Activated CD4-positive, alpha-beta T cell treated with anti-CD3 and anti-CD28 coated beads for 36 hours (primary cell): ENCODE measurements at places on chromosomes 4 and X. TPM values are rescaled to one million over a fixed set of nuclear protein-coding genes. Genes with fewer than 3 reads are reported as not detected.

DNA sequence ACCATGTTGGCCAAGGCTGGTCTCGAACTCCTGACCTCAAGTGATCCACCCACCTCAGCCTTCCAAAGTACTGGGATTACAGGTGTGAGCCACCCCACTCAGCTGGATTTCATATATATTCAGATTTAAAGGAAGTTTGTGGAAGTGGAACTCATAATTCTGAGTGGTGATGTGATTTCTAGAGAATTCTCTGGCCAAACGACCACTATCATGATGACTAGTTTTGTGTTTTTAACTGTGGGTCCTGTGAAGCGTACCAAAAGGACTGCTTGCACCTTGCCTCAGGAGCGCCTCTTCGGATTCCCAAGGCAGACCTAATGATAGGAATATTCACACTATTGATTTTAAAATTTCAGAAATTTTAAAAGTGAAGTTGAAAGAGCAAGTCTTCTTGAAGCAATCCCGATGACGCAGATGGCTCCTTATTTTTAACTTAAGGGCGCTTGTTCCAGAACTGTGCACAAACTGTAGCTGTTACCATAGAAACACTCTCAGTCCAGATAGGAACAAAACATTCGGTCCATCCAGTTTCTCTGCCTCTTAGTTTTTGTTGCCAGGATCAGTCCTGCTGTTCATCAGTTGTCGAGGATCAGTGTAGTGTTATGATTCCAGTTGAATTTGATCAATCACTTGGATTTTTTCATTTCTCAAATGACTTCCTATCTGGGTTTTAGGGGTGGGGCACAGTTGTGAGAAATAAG, 51.7 kb upstream of the CLCN4 start:
- peak overlapping the region; percentile 60 for H3K27ac ChIP-seq
- no peak overlapping the region for H3K4me3 ChIP-seq
- DNase-seq, result no peak
- H3K27me3 ChIP-seq, result no peaks in the 10 kb centered on the region
- peaks cover 35% of the 10 kb centered on the region for H3K4me1 ChIP-seq

- no peak overlapping the region for H3K27ac ChIP-seq
- H3K4me3 ChIP-seq, result no peak overlapping the region
- peaks cover 5% of the 10 kb centered on the region for H3K27me3 ChIP-seq
- no peaks in the 10 kb centered on the region for H3K36me3 ChIP-seq
- DNase-seq, result no peak
Measured at GRCh38 chr4:145490796-145491195, 9.1 kb downstream of the SMAD1 start.

- no peaks in the 10 kb centered on the region for H3K4me1 ChIP-seq
- H3K36me3 ChIP-seq, result no peaks in the 10 kb centered on the region
- no peak for DNase-seq
- H3K27me3 ChIP-seq, result no peaks in the 10 kb centered on the region
- H3K27ac ChIP-seq, result no peak overlapping the region
Measured at GRCh38 chr4:91681544-91681943, 622.2 kb upstream of the GRID2 start.

GRCh38 chr4:80446248-80446647, 110.7 kb downstream of the CFAP299 start:
- no peak for DNase-seq
- H3K4me3 ChIP-seq, result no peak overlapping the region
- H3K36me3 ChIP-seq, result peaks cover 10% of the 10 kb centered on the region
- no peaks in the 10 kb centered on the region for H3K27me3 ChIP-seq

DNA sequence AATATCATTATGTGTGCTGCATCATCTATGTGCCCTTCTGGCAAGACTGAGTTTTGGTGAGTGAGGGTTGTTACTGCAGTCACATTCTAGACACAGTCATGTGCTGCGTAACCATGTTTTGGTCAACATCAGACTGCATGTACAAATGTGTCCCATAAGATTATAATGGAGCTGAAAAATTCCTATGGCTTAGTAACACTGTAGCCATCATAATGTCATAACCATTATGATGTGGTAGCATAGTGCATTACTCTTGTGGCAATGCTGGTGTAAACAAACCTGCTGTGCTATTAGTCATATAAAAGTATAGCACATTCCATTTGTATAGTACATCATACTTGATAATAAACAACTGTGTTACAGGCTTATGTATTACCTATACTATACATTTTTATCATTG, 198.1 kb upstream of the NUDT6 start:
- no peaks in the 10 kb centered on the region for H3K27me3 ChIP-seq
- H3K27ac ChIP-seq, result no peak overlapping the region
- H3K4me3 ChIP-seq, result no peak overlapping the region
- peaks cover 21% of the 10 kb centered on the region for H3K36me3 ChIP-seq

- H3K4me1 ChIP-seq, result no peaks in the 10 kb centered on the region
- no peaks in the 10 kb centered on the region for H3K36me3 ChIP-seq
- H3K27ac ChIP-seq, result no peak overlapping the region
- no peak for DNase-seq
- no peak overlapping the region for H3K4me3 ChIP-seq
Measured at GRCh38 chrX:128929271-128930057, 593.8 kb downstream of the SMARCA1 start.

- peak; percentile 67 for DNase-seq
- H3K27me3 ChIP-seq, result no peaks in the 10 kb centered on the region
- peak overlapping the region; percentile 41 for H3K4me3 ChIP-seq
- peak overlapping the region; percentile 82 for H3K27ac ChIP-seq
Measured at GRCh38 chr4:3202836-3203820, 45.8 kb upstream of the MSANTD1 start.

GRCh38 chr4:15677507-15677988, 4.1 kb upstream of the FAM200B start:
- H3K27me3 ChIP-seq, result no peaks in the 10 kb centered on the region
- no peak overlapping the region for H3K27ac ChIP-seq
- no peak overlapping the region for H3K4me3 ChIP-seq
- peaks cover 19% of the 10 kb centered on the region for H3K4me1 ChIP-seq

- DNase-seq, result no peak
- no peak overlapping the region for H3K4me3 ChIP-seq
- no peaks in the 10 kb centered on the region for H3K36me3 ChIP-seq
- H3K4me1 ChIP-seq, result no peaks in the 10 kb centered on the region
- H3K27me3 ChIP-seq, result no peaks in the 10 kb centered on the region
Measured at GRCh38 chrX:69280933-69281332, 115.7 kb upstream of the PJA1 start.

- no peak overlapping the region for H3K27ac ChIP-seq
- H3K27me3 ChIP-seq, result no peaks in the 10 kb centered on the region
- peaks cover 6% of the 10 kb centered on the region for H3K4me1 ChIP-seq
- peaks cover 57% of the 10 kb centered on the region for H3K36me3 ChIP-seq
- no peak for DNase-seq
- H3K4me3 ChIP-seq, result no peak overlapping the region
Measured at GRCh38 chr4:48844843-48845242, 14.0 kb downstream of the OCIAD1 start.

- peaks cover 55% of the 10 kb centered on the region for H3K27me3 ChIP-seq
- no peak within 1 kb of the TSS for H3K27ac ChIP-seq
- H3K4me1 ChIP-seq, result peaks cover 18% of the 10 kb centered on the region
- DNase-seq, result peak; percentile 55
- H3K4me3 ChIP-seq, result peak within 1 kb of the TSS; percentile 67
- no peaks in the 10 kb centered on the region for H3K36me3 ChIP-seq
Measured at GRCh38 chr4:154491341-154492271, at the start of gene DCHS2. TSS of gene DCHS2 (minus strand) at chr4:154491799. CDS start at chr4:154491355, 444 bp downstream.

- no peaks in the 10 kb centered on the region for H3K4me1 ChIP-seq
- H3K36me3 ChIP-seq, result no peaks in the 10 kb centered on the region
- H3K27me3 ChIP-seq, result peaks cover 11% of the 10 kb centered on the region
- H3K4me3 ChIP-seq, result no peak overlapping the region
Measured at GRCh38 chr4:140789759-140790158, 33.6 kb upstream of the TBC1D9 start.

- DNase-seq, result no peak
- H3K36me3 ChIP-seq, result no peaks in the 10 kb centered on the region
- no peak overlapping the region for H3K27ac ChIP-seq
- peaks cover 13% of the 10 kb centered on the region for H3K4me1 ChIP-seq
Measured at GRCh38 chrX:17380221-17380620, 5.2 kb downstream of the NHS start.

DNA sequence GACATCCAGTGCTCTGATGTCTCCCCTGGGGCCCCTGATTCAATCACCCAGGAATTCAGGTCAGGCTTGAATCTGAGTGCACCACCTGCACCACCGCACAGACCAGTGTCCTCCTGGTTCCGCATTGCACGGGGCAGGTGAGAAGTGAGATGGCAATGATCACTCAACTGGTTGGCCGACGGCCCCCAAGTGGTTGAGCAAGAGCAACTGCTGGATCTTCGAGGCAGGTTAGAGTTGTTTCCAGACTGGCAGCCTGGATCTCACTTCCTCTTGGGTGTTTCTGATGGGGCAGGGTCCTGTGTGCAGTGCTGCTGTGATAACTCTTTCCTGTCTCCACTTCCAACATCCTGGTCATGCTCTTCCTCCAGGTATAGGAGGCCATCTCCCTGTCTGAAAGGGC, 50.4 kb downstream of the C4orf50 start:
- no peak overlapping the region for H3K4me3 ChIP-seq
- no peaks in the 10 kb centered on the region for H3K36me3 ChIP-seq
- no peak for DNase-seq
- H3K27ac ChIP-seq, result no peak overlapping the region

DNA sequence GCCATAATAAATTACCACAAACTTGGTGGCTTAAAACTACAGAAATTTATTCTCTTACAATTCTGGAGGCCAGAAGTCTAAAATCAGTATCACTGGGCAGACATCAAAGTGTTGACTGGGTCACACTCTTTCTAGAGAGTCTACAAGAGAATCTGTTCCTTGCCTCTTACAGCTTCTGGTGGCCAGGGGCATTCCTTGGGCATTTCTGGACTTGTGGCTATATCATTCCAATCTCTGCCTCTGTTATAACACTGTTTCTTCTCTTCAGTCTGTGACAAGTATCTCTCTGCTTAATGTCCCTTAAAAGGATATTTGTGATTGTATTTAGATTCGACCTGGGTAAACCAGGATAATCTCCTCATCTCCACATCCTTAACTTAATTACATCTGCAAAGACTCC, 207.3 kb upstream of the DCAF8L1 start:
- H3K27me3 ChIP-seq, result no peaks in the 10 kb centered on the region
- no peak overlapping the region for H3K27ac ChIP-seq
- DNase-seq, result no peak
- H3K4me1 ChIP-seq, result no peaks in the 10 kb centered on the region

- H3K4me1 ChIP-seq, result no peaks in the 10 kb centered on the region
- H3K27me3 ChIP-seq, result no peaks in the 10 kb centered on the region
- no peaks in the 10 kb centered on the region for H3K36me3 ChIP-seq
- no peak overlapping the region for H3K4me3 ChIP-seq
- no peak overlapping the region for H3K27ac ChIP-seq
Measured at GRCh38 chr4:167049257-167049656, 185.0 kb downstream of the SPOCK3 start.

GRCh38 chr4:153466949-153467896, 1.1 kb downstream of the TMEM131L start:
- peak overlapping the region; percentile 94 for H3K4me3 ChIP-seq
- peaks cover 40% of the 10 kb centered on the region for H3K4me1 ChIP-seq
- H3K27ac ChIP-seq, result peak overlapping the region; percentile 86
- H3K36me3 ChIP-seq, result peaks cover 44% of the 10 kb centered on the region
- H3K27me3 ChIP-seq, result no peaks in the 10 kb centered on the region
- DNase-seq, result peak; percentile 67

GRCh38 chrX:42538405-42538804, 239.6 kb downstream of the PPP1R2C start:
- no peak overlapping the region for H3K4me3 ChIP-seq
- DNase-seq, result no peak
- no peaks in the 10 kb centered on the region for H3K36me3 ChIP-seq
- H3K4me1 ChIP-seq, result peaks cover 7% of the 10 kb centered on the region
- H3K27me3 ChIP-seq, result no peaks in the 10 kb centered on the region

- H3K4me1 ChIP-seq, result no peaks in the 10 kb centered on the region
- H3K36me3 ChIP-seq, result no peaks in the 10 kb centered on the region
- DNase-seq, result no peak
- no peak overlapping the region for H3K4me3 ChIP-seq
- H3K27me3 ChIP-seq, result no peaks in the 10 kb centered on the region
Measured at GRCh38 chr4:73901031-73901430, 31.8 kb downstream of the CXCL1 start.

DNA sequence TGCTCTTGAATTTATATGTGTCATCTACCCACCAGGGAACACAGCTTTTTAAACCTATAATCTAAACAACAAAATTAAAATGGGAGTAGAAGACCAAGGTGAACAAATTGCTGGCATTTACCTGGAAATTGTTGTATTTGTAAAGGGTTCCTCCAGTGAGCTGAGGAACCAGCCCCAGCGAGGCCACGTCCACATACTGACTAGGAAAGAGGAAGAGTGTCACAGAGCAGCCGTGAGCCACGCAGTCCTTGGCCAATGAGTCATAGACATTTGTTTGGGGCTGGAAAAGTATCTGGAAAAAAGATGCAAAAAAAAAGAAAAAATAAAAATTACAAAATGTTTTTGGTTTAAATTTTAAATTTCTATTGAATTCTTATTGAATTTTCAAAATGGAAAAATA, 58.7 kb downstream of the METTL14 start:
- no peaks in the 10 kb centered on the region for H3K4me1 ChIP-seq
- H3K27me3 ChIP-seq, result no peaks in the 10 kb centered on the region
- no peak overlapping the region for H3K27ac ChIP-seq
- no peak overlapping the region for H3K4me3 ChIP-seq

DNA sequence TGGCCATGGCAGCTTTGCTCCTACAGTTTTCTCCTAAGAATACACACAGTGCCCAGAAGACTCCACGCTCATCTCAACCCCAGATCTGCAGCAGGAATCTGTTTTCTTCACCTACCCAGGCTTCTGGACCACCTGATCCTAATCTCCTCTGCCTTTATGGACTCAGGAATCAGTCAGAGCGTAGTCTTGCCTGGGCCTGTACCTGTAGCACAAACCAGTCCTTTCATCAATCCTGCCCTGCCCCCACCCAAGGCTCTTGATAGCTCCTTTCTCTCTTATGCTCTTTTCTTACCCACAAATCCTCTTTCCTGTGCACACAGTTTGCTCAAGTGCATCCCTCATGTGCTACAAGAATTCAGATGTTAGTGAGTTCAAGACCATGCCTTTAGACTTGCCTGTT, 89.7 kb downstream of the ZNF718 start:
- H3K36me3 ChIP-seq, result peaks cover 34% of the 10 kb centered on the region
- peaks cover 7% of the 10 kb centered on the region for H3K27me3 ChIP-seq
- H3K4me3 ChIP-seq, result no peak overlapping the region
- DNase-seq, result no peak

GRCh38 chr4:100164808-100165760, 25.2 kb downstream of the DDIT4L start:
- H3K36me3 ChIP-seq, result no peaks in the 10 kb centered on the region
- no peak for DNase-seq
- no peaks in the 10 kb centered on the region for H3K4me1 ChIP-seq
- H3K4me3 ChIP-seq, result no peak overlapping the region
- H3K27me3 ChIP-seq, result no peaks in the 10 kb centered on the region

DNA sequence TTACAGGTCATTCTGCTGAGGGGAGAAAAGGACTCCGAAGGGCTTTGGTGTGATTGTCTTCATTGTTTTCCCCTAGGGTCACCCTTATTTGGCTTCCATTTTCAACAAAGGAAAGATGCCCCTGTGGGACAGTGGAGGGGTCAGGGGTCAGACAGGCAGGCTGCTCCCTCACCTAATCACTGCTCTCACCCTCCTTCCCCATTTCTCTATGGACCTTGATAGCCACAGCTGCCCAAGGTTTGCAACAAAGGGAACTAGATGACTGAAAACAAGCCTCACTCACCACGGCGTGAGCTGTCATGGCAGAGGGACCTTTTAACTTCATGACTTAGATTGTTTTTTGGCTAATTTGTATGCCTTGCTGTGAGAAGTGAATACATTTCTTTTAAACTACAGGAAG, 40.7 kb downstream of the C4orf51 start:
- peaks cover 15% of the 10 kb centered on the region for H3K4me1 ChIP-seq
- no peak overlapping the region for H3K4me3 ChIP-seq
- peak overlapping the region; percentile 67 for H3K27ac ChIP-seq
- DNase-seq, result peak; percentile 41

Gene PGAM4
- total RNA-seq, result 0.55 TPM

Gene DCAF12L1
- not detected for total RNA-seq

Gene GABRG1
- not detected for total RNA-seq

Gene ADGRL3
- not detected for total RNA-seq

Gene FAM156A
- total RNA-seq, result 18.3 TPM

Gene CRLF2
- 1.7 TPM for total RNA-seq

Gene UGT2B17
- total RNA-seq, result not detected
